ENCODE measurements at places on chromosomes 12 and 14.

DNA sequence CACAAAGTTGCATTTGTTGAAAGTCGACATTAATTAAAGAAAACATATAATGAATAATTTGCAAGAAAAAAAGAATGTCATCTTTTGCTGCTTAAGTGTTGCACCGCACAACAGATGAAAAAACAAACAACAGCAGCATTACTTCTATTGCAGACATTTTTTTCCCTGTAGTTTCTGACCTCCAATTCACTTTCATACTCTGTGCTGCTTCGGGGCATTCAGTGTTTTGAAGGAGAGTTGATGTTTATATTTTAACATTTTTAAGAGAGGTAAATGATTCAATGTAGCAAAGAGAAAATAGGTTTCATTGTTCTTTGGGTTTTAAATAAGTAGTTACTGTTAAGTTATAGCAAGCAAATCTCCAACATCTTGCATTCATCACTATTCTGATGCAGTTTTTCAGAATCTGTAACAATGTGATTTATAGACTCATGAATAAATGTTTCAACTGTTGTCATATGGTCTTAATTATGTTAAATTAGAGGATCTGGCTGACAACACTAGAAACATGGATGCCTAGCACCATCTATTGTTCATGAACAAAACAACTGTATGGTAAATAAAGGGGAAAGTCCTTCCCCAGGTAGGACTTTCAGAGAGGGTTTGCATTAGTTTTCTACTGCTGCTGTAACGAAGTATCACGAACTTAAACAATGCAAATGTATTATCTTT, 168.1 kb downstream of the BCAT1 start:
- DNase-seq = no peak

DNA sequence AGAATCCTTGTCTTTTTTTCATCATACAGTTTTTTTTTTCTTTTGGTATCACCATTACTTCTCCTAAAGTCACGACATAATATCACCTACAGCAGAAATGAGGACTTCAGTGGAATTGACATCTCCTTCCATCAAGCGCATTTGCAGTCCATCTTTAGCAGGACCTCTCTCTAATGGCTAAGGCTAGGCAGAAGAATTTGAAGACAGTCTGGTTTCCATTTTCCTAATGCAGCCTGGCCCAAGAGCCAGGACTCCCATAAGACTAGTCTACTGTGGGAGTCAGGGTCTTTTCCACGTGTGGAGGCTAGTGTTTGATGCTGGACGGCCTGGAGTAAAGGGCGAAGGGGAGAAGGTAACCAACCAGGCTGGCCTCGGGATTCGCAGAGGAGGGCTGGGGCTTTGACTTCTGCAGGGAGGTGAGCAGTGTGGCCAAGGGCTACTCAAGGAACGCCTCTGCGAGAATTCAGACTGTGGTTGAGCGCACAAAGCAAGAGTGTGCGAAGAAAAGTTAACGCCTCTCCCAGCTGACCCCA, 769 bp upstream of the ZNF740 start:
- DNase-seq = no peak

GRCh38 chr12:81992461-81992860, 233.3 kb upstream of the PPFIA2 start:
- no peak for DNase-seq

- DNase-seq = no peak
These were observed 96.6 kb downstream of the RALGAPA1 start for GRCh38 chr14:35712466-35712865.

GRCh38 chr14:53748691-53749090, 207.9 kb downstream of the BMP4 start:
- peak; percentile 7 for DNase-seq

- no peak for DNase-seq
These were observed 36.4 kb downstream of the TRAFD1 start for GRCh38 chr12:112161711-112162110.

GRCh38 chr12:22709292-22709691, 84.3 kb downstream of the ETNK1 start:
- no peak for DNase-seq

GRCh38 chr12:71415336-71416231, 24.0 kb upstream of the LGR5 start:
- peak; percentile 25 for DNase-seq

DNA sequence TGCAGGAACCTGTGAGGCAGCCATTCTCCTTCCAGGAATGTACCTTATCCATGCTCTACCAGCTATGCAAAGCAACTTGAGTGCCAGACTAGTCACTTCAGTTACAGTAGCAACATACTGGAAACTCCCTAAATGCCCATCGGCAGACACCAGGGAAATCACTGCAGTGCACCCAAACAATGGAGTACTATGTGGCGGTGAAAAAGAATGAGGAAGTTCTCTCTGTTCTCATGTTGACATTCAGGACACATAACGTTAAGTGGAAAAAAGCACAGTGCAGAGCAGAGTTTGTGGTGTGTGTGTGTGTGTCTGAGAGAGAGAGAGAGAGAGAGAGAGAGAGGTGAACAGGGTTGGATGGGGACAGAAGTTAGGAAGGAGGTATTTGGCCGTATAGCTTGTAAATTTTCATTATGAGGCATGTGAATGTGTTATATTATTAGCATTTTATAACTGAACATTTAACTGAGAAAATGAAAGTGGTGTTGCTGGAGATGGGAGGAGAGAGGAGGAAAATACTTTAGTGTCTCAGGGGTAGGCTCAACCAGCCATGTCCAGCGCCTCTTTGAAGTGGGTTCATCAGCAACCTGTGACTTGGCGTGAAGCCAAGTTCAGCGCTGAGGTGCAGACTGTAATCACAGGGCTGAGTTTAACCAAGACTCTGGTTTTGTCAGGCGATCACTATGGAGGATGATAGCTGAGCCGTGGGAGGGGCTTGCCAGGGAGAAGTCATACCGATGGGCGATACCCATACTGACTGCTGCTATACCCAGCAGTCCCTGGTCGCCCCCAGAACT, 17.3 kb downstream of the TNFAIP2 start:
- no peak for DNase-seq

DNA sequence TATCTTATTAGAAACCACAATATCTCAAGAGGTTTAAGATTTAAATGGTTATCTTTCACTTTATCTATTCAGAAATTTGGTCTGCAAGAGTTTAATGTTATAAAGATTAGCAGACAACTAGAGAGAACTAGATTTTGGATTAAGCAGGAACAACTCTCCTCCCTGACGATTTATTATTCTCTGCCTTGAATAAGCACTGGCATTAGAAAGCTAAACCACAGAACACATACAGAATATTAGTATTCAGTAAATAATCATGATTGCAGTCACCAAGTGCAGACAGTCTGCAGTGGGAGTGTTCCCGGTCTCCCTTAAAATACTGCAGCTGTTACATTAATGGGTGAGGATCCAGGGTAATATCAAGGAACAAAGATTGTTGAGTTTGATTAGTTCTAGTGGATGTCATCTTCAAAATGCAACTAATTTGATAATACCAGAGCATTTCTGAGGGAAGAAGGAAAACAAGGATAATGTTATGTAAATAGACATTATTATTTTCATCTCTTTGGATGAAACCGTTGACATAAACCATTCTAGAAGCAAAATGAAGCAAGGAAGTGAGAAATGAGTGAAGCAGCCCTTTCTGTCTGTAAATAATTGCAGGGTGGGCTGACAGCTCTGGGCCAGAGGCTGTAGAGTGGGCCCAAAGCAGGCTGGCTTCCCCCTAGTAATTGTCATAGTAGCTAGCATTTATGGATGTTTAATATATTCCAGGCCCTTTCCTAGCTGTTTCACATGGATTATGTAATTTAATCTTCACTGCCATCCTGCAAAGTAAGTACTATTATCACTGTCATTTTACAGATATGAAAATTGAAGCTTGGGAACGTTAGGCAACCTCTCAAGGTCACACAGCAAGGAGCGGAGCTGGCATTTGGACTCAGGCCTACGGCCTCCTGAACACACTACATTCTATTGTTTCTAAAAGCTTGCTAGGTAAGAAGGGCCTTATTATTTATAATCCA, 79.4 kb downstream of the DYRK2 start:
- no peak for DNase-seq

DNA sequence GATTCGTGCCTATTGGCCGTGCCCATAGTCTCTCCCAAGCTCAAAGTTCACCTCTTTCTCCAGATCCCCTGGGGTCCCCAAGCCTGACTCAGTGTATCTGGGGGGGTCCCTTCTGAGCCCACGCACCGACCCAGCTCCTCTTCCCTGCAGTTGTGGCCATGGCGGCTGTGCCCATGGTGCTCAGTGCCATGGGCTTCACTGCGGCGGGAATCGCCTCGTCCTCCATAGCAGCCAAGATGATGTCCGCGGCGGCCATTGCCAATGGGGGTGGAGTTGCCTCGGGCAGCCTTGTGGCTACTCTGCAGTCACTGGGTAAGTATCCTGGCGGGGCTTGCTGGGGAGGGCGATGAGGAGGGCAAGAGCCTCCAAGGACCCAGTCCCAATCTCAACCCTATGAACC, 5.1 kb downstream of the IFI27 start:
- DNase-seq = no peak

- DNase-seq = no peak
These were observed 81.7 kb downstream of the TNFAIP2 start for GRCh38 chr14:103204852-103205540.

- no peak for DNase-seq
These were observed 687.5 kb upstream of the TMEM132C start for GRCh38 chr12:127579446-127579845.

DNA sequence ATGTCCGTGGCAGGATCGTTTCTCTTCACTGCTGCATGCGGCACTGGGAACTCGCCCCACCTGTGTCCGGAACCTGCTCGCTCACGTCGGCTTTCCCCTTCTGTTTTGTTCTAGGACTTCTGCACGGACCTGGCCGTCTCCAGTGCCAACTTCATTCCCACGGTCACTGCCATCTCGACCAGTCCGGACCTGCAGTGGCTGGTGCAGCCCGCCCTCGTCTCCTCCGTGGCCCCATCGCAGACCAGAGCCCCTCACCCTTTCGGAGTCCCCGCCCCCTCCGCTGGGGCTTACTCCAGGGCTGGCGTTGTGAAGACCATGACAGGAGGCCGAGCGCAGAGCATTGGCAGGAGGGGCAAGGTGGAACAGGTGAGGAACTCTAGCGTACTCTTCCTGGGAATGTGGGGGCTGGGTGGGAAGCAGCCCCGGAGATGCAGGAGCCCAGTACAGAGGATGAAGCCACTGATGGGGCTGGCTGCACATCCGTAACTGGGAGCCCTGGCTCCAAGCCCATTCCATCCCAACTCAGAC, 1.2 kb downstream of the FOS start:
- no peak for DNase-seq

- DNase-seq = peak; percentile 7
These were observed 37.9 kb downstream of the A2ML1 start for GRCh38 chr12:8860165-8860961.

GRCh38 chr14:87111741-87112140, 881.2 kb downstream of the GALC start:
- no peak for DNase-seq

DNA sequence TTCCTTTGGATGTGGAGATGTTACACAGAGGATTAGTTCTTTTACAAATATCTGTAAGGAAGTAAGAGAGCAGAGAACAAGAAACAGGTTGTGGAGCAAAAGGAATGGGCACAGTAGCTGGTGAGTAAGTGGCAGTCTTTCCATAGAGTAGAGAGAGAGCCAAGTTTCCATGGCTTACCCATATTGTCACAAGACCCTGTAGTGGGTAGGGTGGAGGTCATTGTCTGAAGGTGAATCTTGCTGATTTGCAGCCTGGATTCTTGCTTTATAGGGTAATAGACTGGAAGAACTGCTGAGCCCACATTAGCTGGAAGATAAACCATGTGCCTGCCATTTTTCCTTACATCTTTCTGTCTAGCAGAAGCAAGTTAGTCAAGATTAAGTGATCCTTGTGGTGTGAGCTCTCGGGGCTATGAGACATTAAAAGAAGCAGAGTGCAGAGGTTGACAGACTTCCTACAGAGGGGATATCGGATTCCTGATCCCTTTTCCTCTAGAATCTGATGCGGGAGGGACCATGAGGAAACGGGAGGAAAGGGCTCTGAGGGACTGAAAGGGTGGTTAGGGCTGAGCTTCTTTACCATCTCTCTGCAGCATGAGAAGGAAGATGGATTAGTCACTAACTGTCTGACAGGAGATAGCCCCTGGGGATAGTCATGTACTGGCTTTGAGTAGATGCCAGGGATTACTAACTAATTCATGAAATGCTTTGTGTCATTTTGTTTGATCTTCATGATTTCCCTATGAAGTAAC, 44.0 kb upstream of the LRTM2 start:
- no peak for DNase-seq

DNA sequence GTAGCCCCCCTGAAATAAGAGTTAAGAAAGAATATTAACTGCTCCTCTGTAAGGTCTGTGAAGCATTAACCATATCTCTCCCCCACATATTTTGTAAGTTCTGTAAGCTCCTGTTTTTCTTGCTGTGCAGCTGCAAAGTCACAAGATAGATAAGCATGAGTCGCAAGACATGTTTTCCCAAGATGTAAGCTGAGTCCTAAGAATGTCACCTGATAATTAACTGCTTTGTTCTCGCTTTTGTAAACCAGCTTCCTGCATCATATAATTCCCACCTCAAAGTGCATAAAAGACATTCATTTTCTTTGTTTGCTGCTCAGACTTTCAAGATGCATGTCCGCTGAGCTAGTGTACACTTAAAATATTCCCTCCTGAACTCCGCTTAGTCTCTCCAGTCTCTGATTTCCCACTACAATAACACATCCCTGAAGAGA, 27.0 kb upstream of the PHC1 start:
- no peak for DNase-seq

DNA sequence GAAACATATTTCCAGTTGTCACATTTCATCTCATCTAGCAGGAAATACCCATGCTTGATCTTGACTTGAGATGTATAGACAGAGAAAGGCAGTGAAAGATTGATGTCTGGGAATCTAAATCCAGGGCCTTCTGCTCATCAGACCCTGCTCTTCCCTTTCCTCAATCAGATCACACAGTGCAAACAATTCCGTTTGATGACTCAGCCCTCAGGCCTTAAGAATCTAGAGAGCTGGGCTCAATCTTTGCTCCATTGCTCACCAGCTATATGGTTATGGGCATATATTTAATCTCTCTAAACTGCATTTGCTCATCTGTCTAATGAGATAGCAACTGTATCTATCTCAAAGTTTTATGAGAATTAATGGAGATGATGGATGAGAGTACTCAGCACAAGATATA, 201.8 kb upstream of the CCDC196 start:
- DNase-seq = no peak

DNA sequence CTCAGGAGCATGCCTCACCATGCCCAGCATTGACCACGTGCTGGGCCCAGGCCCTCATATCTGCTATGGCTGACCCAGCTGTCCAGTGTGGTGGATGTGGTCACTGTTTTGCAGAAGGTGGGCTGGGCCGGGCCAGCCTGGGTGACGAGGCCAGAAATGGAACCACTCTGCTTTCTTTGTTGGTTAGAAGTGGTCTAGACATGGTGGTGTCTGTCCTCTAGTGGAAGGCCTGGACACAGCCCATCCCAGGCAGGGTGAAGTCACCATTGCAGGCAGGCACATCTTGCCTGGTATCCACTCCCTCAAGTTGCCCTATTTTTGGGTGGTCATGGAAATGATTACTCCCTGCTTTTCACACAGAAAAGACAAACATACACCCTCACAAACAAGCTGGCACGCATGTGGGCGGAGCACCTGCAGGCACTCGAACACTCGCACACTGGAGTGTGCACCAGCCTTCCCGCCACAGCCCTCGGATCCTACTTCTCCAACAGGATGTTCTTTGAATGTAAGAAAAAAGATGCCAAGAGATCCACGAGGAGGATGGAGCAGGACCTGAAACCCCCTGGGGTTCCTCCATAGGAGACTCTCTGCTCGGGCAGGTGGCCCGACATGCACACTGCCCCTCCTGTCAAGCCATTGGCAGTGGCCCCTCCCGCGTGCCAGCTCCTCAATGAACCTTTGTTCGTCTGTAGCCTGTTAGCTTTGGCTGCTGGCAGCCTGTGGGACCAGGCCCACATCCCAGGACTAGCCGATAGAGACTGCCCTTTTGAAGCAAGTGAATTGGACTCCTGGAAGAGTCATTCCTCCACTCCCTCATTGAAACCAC, 38.4 kb downstream of the MLXIP start:
- no peak for DNase-seq
